Left renal cortex interstitium (tissue), 4 donors: ENCODE measurements at places on chromosomes 3 and 15. TPM values are rescaled to one million over a fixed set of nuclear protein-coding genes. Genes with fewer than 3 reads are reported as not detected.

Gene GRIP2
- 0.91 TPM for polyA plus RNA-seq

Gene FETUB
- 0.48 TPM for polyA plus RNA-seq

Gene CD47
- polyA plus RNA-seq, result 61.4 TPM

Gene CX3CR1
- polyA plus RNA-seq, result 4.1 TPM

Gene HESX1
- 3.4 TPM for polyA plus RNA-seq
